ENCODE measurements at places on chromosomes 12 and 14.

DNA sequence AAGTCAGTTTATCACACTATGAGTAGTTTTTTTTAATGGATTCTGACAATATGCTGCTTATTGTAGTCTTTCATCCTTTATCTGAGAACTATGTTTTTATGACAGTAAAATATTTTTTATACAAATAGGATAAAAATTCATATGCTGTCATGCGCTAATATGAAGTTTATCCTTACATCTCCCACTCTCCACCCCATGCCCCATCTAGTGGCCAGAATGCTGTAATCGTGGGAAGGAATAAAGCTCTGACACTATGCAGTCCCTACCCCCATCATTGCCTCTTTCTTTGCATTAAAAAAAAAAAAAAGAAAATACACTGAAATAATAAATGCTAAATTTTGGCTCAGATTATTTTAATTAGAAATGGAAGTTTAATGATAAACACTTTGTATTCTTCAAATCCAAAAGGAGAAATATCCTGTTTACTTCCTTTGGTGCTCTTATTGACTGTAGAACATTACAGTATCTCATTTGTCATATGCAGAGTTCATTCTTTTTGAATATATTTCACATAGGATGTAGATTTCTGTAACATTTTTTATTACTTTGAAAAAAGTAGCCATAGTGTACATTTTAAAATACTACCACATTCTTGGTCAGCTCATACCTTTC is 145.9 kb upstream of the SLCO1C1 start:
- DNase-seq = no peak

- DNase-seq = no peak
These were observed 76.6 kb downstream of the PTPRB start for GRCh38 chr12:70560671-70561070.

DNA sequence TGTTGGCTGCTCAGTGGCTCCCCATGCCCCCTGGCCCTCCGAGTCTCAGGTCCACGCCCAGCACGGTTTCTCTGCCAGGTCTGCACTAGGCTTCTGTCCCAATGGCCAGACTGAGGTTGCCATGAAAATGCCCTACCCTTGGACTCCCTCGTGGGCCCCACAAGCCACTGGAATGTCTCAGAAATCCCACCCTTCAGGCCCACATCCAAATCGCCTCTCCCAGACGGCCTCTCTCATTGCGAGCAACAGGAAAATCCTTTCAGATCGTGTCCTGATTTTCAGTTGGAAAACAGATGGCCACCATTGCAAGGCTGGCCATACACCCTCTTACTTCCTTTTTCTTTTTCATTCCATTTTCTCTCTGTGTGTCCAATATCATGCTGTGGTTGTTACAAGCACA is 77.3 kb downstream of the IRF2BPL start:
- no peak for DNase-seq

GRCh38 chr12:62983594-62983993 is 48.6 kb upstream of the PPM1H start:
- no peak for DNase-seq

GRCh38 chr12:81798294-81798693 is 39.1 kb upstream of the PPFIA2 start:
- no peak for DNase-seq

DNA sequence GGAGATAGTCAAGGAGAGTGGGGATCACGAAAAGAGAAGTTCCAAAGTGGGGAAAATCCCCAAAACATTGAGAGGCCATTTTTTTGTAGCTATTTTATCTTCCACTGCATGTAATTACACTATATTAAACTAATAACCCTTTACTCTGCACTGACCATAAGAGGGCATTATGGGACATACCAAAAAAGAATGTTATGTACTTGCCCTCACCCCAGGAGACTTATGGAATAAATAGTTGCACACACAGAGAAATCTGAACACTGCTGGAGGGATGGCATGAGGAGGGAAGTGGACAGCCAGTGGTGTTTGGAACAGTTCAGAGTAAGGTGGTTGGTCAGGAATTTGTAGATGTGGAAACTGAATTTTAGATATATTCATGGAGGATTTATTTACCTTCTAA is 422.9 kb downstream of the SNAPC1 start:
- no peak for DNase-seq

GRCh38 chr14:104868060-104868740 is 3.1 kb downstream of the CEP170B start:
- DNase-seq = no peak

- no peak for DNase-seq
These were observed 19.6 kb downstream of the ALDH1L2 start for GRCh38 chr12:105064564-105065178.

DNA sequence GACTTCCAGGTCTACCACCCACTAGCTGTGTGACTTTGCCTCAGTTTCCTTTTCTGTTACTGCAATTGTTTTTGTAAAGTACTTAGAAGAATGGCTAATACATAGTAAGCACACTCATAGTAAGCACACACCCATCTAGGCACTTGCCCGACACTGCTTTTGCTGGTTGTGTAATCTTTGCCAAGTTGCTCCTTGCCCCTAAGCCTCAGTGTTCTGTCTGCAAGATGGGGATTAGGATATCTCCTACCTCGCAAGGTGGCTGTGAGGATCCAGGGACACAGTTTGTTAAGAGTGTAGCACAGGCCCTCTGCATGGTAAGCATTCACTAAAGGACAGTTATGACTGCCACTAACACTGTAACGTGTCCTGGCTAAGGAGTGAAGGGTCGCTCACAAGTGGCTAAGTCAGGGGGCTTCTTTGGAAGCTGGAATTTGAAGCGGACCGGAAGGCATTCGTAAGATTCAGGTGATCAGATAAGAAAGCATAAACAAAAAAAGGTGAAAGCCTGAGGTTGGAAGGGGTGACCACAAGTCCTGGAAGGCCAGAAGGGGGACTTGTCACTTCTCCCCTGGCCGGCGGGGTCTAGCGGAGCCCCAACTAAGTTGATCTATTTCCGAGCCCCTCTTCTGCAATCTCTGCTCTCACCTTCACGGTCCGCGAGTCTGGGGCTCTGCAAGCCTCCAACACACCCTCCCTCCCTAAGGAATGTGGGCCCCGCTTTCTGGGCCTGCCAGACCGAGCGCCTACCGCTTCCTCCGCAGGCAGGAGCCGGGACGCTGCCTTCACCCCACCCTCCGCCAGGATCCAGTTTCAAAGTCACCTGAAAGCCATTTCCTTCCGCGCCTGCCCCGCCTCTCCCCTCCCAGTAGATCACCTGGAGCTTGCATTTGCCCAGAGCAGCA is 1.5 kb upstream of the PLEKHG3 start:
- no peak for DNase-seq

DNA sequence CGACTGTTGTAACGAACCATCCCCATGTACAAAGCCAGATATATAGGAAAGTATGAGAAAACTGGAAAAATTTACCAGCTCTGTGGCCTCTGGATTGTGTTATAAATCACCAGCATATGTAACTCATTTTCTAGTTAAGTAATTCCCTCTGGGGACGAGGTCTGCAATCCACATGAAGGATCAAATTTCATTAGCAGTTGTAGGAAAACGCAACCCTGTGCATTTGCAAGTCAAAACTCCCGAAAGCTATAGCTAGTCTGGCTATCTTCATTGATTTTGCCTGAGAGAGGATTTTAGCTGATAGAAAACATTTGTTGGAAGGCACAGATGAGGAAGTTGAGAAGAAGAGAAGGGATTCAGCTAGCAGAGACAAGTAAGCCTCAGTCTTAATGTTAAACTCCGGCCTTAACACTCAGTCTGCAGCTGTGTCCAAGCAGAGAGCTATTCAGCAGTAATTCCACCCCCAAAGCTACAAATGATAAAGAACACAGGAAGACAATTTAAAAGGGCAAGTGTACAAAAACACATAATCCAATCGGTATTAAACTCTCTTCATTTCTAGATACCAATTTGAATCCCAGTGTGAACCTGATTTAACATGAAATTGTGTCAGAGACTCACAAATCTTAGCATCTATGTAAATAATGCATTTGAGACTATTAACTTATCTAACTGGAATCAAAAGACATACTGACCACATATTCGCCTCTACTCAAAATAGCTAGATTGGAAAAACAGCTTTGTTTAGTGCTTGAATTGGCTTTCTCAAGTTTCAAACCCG is 54.2 kb upstream of the CERS5 start:
- DNase-seq = no peak

GRCh38 chr12:84131076-84131475 is 781.5 kb downstream of the SLC6A15 start:
- DNase-seq = no peak

DNA sequence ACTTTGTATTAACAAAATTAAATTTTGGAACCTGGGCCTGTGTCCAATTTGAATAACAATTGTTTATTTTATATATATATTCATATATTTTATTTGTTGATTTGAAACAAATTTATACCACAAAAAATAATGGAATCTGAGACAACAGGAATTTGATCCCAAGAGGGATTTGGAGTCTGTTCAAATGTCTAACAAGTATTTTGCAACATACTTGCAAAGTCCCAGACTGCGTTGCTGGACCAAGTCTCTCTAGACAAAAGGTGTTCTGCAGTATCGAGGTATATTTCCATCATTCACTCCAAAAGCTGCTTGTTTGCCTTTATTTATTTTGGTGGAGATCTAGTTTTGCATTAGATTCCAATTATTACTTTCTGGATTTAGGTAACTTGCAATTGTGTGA is 68.7 kb upstream of the PTPRR start:
- no peak for DNase-seq
